ENCODE measurements at places on chromosomes 3 and 15.

- DNase-seq = no peak
These were observed 685 bp upstream of the FOXB1 start for GRCh38 chr15:60003243-60004008.

DNA sequence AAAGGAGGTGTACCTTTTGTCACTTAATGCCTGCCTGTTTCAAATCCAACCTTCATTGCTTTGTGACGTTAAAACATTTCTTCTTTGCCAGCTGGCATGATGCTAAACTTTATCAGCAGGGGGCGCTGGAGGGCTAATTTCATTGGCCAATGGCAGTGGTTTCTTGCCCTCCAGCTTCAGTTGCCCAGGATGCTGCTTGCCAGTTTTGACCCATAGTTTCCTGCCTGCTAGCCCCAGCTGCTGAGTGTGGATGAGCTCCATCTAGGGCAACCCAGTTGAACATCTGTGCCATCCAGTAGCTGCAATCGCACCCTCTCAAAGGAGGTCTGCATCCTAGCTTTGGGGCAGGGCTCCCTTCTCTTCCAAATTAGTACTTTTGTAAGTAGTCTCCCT is 22.1 kb downstream of the ACKR2 start:
- DNase-seq = peak; percentile 83

GRCh38 chr15:32994810-32995424 is 199.6 kb downstream of the FMN1 start:
- no peak for DNase-seq

- DNase-seq = no peak
These were observed 38.9 kb downstream of the SLC25A26 start for GRCh38 chr3:66259566-66260255.

- DNase-seq = no peak
These were observed 6.2 kb upstream of the MYL3 start for GRCh38 chr3:46869440-46869839.

- DNase-seq = no peak
These were observed 698.1 kb downstream of the FHIT start for GRCh38 chr3:60553144-60553543.

DNA sequence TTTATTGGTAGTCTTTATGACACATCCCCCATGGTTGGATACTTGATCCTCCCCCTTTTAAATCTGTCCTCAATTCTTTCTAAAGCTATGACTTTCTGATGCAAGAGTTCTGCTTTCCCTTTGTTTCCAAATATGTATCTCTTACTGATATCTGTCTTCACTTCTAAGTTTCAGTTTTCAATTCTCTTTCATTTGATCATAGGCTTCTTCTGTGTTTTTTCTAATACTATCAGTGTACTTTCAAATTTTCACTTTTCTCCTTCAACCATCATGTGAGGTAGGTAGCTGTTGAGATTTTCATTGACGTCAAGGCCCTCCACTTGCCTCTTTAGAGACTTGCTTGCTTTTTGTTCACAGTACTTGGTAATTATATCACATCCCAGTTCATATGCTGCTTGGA is 436.5 kb downstream of the CNTN4 start:
- no peak for DNase-seq

DNA sequence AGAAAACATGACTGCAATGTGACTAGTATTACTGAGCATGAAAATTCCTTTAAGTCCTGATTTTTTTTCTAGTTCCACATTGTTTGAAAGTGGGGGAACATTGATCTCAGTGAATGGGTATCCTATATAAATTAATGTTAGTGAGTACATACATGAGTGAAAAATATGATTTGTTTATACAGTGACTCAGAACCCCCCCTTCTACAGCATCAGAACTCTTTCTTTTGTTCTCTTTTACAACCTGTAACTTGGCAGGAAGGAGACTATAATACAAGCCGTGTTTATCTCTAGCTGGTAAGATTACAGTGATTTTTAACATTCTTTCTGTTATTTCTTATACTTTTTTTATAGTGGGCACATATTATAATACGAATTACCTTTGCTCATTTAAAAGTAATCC is 384.7 kb downstream of the PDCD6IP start:
- no peak for DNase-seq

DNA sequence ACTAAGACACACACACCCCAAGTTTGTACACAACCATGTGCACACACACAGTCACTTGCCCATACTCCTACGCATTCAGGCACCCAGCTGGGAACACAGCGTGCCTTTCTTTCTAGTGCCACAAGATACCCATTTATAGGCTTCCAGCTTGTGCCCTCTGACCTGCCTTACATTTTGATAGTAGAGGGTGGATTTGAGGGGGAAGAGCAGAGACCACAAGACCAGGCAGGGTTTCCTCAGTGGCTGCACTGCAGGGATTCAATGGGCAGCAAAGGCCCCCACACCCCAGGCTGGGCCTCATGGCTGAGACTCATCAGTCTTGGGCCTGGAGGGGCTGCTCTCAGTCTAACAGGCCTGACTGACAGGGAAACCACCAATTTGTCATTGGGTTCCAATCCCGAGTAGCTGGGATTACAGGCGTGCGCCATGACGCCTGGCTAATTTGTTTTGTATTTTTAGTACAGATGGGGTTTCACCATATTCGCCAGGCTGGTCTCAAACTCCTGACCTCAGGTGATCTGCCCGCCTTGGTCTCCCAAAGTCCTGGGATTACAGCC is 18.8 kb upstream of the ANKDD1A start:
- DNase-seq = no peak

GRCh38 chr3:14412831-14413380 is 10.5 kb downstream of the SLC6A6 start:
- DNase-seq = no peak

- no peak for DNase-seq
These were observed 161.4 kb downstream of the GMNC start for GRCh38 chr3:190701096-190701532.

DNA sequence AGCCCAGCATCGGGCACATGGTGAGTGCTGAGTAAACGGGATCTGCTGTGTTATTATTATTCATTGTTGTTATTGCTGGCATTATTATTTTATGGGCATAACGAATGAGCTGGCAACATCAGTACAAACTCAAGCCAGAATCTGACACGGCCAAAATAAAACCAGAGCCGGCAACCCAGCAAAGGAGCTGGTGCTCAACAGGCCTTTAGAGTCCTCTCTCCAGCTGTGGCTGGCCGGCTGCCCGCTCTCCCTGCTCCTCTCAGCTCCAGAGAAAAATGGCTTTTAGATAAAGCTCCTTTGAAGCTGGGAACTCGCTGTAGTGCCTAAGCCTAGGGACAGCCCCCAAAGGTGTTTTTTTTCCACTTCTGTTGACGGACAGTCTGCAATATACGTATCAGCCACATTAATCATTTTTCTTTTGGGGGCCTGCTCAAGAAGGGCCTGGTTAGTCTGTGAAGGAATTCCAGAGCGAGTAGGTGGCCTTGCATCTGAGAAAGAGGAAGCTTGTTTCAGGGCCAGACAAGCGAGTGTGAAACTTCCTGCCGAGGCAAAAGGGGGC is 193.9 kb upstream of the UBE2E1 start:
- DNase-seq = no peak

DNA sequence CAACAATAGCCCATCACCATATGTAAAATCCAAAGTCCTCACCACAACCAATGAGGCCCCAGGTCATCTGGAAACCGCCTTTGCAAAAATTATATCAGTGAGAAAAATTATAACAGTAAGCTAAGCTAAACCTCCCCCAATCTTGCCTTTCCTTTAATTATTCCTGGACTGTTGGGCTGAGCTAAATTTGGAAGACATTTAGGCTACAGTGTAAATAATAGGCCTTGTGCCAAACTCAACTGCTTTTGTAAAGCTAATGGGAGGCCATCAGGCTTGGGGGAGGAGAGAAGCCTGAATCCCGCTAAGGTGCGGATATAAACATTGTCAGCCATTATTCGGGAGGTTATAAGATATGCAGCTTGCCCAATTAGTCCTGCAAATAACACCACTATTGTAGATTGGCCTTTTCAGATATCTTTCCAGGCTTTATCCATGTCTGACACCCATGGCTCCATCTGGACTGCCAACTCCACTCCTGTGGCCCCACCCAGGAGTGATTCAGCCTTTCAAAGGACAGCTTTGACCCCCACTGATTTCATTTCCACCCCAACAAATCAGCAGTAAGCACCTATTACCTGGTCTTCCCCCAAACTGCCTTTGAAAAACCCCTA is 53.0 kb upstream of the CA12 start:
- DNase-seq = no peak

DNA sequence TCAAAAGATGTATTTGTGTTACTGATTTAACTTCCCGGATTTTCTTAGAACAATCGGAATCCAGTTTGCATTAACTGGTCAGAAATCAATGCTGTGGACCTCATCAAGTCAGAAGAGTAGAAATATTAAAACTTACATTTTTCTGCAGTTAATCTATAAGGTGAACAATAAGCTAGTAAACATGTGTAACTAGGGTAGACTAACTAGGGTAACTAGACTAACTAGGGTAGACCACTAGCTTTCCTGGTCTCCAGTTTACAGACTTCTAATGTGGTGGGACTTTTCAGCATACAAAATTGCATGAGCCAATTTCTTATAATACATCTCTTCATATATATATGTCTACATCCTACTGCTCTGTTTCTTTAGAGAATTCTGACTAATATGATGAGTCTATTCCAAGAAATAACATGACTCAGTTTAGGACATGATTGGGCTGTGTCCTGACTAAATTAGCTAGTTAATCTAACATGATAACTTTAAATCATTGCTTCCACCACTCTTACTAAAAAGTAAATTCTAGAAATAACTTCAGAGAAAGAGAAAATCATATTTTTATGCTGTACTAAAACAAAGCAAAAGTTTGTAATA is 5.3 kb downstream of the PLSCR2 start:
- DNase-seq = no peak

GRCh38 chr3:47296562-47297302 is 14.0 kb downstream of the KLHL18 start:
- DNase-seq = no peak

- DNase-seq = no peak
These were observed 52.9 kb upstream of the TBL1XR1 start for GRCh38 chr3:177250151-177250550.

DNA sequence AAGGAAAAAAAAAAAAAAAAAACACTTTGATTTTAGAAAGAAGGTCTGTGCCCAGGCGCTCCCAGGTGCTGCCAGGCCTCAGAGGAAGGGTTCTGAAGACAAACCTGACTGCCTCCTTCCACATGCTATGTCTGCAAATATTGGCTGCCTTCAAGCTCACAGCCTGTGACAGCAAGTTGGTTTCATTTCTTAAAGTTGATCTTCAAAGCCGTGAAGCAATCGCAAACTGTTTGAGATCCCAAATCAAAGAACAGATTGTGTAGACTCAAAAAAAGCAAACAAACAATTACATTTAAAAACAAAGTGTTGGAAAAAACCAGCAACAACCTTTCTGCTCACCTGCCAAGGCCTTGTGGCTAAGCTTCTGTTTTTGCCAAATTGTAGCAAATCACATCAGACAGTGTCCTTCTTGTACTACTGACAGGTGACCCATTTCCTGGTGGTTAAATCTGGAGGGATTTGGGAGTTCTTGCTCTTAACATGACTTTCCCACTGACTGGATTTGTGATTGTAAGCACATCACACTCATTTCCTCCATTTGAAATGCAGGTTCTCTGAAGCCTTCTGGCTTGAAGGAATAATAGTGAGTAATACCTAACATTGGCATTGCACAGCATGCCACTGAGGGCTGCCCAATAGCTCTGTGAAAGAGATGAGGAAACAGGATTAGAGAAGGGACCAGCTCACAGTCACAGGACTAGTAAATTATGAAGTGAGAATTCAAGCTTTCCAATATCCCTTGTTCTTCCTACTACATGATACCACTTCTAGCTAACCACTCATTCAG is 502.4 kb downstream of the LPP start:
- DNase-seq = no peak

DNA sequence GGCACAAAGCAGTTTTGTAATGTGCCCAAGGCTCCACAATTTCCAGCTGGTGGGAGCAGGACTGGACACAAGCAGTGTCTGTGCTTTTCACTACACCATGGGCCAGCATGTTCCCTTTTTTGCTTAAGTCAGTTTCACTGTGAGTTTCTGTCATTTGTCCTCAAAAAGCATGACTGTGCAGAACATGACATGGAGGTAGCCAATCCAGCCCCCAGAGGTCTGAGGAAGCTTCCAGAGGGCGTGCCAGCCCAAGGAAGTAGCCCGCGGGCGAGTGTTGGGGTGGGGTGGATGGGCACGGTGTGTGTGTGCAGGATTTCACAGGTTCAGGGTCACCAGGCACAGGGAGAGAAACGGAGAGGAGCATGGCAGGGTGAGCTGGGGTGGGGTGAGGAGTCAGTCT is 8.0 kb upstream of the EEFSEC start:
- DNase-seq = no peak

DNA sequence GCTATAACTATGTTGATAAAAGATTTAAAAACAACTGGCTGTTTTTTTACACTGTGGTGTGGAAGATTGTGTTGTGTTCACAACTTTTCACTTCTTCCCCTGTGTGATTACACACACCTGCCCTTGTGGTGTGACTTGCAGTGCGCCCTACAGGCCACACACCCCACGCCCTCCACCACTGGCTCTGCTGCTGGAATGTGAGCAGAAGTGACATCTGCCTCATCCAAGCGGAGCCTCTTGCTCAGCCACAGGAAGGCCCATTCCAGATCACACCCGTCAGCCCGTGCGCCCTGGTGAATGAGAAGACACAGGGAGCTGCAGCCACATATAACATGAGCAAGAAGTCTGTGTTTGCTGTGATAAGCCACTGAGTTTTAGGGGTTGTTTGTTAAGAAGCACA is 7.0 kb downstream of the CCR2 start:
- DNase-seq = no peak

GRCh38 chr15:49134683-49135341 is 20.6 kb downstream of the COPS2 start:
- no peak for DNase-seq

- DNase-seq = no peak
These were observed 190.2 kb downstream of the RORA start for GRCh38 chr15:61038910-61039309.

GRCh38 chr3:128455786-128456748 is 10.6 kb downstream of the DNAJB8 start:
- DNase-seq = no peak

DNA sequence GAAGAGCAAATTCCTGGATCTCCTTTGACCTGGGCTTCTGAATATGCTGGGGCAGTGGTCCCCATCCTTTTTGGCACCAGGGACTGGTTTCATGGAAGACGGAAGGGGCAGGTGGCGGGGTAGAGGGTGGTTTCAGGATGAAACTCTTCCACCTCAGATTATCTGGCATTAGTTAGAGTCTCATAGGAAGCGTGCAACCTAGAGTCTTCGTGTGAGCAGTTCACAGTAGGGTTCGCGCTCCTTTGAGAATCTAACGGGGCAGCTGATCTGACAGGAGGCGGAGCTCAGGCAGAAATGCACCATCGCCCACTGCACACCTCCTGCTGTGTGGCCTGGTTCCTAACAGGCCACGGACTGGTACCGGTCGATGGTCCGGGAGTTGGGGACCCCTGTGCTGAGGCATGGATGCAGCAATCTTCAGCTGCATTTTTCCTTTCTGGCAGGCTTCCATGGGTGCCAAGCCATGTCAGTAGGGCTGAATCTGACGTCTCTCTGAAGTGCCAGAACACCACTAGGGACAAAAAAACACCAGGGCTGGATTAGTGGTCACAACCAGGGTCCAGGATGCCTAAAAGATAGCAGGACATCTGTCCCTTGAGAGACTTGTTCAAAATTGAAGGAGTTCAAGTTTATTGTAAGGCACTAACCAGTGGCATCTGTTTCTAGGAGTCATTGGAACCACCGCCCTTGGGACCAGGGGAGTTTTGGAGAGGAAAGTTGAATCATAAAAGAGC is 8.4 kb upstream of the GOLGB1 start:
- DNase-seq = no peak

GRCh38 chr3:150227839-150228238 is 180.3 kb upstream of the TSC22D2 start:
- DNase-seq = no peak

- DNase-seq = peak; percentile 87
These were observed 50.6 kb downstream of the IQSEC1 start for GRCh38 chr3:13022348-13023234.

Measured in coronary artery (tissue), 2 donors.